ENCODE measurements at places on chromosomes 1 and 21.

GRCh38 chr21:41802684-41803083 lies 35.8 kb upstream of the RIPK4 start:
- no peak for DNase-seq

GRCh38 chr1:22777388-22778057 lies 66.9 kb downstream of the EPHB2 start:
- DNase-seq, result no peak

DNA sequence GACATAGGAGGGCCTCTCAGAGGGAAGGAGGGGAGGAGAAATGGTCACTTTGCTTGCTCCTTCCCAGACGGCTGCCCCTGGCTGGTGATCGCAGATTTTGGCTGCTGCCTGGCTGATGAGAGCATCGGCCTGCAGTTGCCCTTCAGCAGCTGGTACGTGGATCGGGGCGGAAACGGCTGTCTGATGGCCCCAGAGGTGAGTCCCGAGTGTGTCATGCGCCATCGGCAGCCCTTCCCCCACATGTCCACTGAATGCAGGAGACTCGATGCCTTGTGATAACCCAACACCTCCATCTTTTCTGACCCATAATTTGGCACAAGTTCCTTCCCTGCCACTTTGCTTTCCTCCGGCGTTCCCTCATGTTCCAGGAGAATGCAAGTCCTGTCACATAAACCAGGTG lies 12.7 kb downstream of the DDOST start:
- DNase-seq, result no peak

DNA sequence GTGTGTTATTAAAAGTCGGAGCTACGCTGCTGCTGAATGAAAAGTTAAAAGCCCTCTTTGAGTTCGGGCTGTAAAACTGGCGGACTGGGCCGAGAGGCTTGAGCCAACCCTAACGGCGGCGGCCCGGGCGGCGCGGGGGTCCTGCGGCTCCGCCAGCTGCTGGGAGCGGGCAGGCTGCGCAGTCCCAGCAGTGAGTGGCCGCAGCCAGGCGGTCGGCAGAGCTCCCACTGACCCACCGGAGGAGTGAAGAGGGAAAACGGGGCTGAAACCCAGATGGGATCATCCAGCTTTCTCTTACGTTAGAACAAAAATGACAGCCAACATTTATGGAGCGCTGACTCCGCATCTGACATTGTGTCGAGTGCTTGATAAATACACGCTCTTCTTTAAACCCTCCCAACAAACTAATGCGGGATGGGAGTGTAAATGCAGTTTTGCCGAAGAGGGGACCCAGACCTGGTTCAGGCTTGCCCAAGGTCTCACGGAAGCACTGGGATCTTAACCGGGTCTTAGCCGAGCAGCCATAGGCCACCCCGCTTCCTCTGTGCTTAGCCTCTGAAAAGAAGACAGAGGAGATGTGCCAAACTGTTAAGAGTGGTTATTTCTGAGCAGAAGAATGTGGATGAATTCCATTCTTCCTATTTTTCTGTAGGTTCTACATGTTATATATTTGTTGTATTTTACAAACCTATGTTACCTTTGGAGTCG lies 3.5 kb downstream of the GRHL3 start:
- no peak for DNase-seq

DNA sequence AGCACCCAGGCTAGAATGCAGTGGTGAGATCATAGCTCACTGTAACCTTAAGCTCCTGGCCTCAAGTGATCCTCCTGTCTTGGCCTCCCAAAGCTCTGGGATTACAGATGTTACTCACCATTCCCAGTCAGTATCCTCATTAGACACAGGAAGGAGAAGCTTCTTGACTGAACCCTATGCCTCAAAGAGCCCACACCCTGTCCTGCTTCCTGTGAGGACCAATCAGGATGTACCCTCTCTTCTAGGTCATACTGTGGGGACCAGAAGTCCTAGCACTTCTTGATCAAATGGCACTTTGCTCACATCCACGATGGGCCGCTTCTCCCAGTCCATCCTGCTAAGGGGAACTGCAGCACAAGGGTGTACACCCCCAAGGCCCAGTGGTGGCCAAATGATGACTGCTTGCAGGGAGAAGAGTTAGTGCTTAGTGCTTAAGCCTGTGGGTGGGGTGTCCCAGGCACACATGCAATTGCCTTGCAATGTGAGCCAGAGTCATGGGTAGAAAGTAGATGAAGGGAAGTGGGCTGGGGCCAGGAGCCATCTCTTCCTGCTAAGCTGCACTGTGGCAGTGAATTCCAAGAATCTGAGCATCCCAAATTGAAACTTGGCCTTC lies 9.8 kb downstream of the CD34 start:
- no peak for DNase-seq

GRCh38 chr1:63272811-63273210 lies 49.6 kb upstream of the FOXD3 start:
- no peak for DNase-seq

DNA sequence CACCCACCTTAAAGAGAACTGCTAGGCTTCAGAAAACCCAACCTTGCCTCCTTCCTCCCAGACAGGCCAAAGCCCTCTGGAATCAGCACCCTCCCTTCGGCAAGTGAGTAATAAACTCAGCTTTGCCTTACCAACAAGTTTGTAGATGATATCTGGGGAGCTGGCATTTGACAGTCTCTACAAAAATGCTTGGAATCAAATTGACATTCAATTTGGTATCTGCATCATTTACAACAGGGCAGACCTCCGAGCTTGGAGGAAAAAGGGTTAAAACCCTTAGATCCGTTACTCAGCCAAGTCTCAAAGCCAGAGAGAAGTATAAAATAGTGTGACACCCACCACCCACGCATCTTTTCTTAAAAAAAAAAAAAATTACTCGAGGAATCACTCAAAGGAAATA lies 149.3 kb upstream of the EDN2 start:
- DNase-seq, result no peak

DNA sequence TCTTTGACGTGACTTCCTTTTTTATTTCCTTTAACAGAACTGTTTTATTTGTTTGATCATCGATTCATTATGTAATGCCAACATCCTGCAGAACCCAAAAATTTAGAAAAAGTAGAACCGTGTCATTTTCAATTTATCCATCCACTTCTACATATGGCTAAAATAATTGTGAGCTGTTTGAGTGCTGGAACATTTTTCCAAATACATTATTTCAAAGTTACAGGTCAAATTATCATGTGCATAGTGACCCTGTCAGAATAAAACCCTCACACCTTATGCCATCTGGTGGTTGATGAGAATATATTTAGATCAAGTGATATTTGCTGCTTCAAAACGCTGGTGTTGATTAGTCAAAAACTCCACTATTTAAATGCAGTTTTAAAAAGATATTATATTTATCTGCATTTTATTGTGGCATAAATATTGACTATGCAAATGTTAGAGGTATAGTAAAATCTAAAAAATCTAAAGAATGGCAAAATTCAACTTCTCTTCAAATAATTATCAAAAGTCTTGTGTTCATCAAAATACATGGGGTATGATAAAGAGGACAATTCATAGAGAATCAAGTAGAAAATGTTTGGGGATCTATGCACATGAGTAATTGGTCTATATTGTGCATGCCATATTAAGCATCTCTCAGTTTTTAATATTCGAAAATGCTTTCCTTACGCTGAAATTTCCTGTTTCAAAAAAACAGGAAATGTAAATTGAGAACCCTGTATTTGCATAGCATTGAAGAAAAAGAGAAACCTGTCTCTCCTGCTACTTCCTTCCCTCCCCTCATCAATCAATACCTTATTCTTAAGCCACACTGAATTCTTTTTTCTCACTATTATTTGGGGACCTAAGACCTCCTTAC lies 39.7 kb downstream of the UBE2U start:
- DNase-seq, result peak; percentile 13

- DNase-seq, result no peak
These were observed 194.6 kb downstream of the ST6GALNAC3 start for GRCh38 chr1:76269155-76269554.

Data from CD4-positive, alpha-beta T cell treated with Interleukin-12 subunit alpha and Interleukin-12 subunit beta, for 1 hour (primary cell).